Neuronal stem cell (in vitro differentiated cells): ENCODE measurements at places on chromosomes 12 and 14.

GRCh38 chr14:99120526-99121318, 151.3 kb downstream of the BCL11B start:
- H3K4me1 ChIP-seq, result no peaks in the 10 kb centered on the region
- H3K4me3 ChIP-seq, result no peak overlapping the region
- no peaks in the 10 kb centered on the region for H3K36me3 ChIP-seq
- H3K27me3 ChIP-seq, result no peaks in the 10 kb centered on the region
- DNase-seq, result no peak

DNA sequence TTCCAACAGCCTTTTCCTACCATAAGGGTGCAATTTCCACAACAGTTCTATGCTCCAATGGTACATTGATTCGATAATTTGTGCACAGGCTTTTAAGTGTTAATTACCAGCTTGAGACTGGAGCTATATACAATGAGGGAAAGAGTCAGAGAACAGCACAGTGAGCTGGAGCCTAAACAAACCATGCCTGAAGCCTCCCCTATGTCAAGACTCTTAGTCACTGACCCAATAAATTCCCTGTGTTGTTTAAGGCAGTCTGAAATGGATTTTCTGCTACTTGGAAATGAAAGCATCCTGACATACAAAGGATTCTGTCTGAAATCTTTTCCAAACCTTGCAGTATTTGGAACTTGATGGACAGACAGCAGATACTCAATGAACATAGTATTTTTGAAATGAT, 149.0 kb downstream of the EFCAB11 start:
- H3K4me1 ChIP-seq, result no peaks in the 10 kb centered on the region
- no peaks in the 10 kb centered on the region for H3K36me3 ChIP-seq
- no peak overlapping the region for H3K27ac ChIP-seq
- DNase-seq, result no peak

DNA sequence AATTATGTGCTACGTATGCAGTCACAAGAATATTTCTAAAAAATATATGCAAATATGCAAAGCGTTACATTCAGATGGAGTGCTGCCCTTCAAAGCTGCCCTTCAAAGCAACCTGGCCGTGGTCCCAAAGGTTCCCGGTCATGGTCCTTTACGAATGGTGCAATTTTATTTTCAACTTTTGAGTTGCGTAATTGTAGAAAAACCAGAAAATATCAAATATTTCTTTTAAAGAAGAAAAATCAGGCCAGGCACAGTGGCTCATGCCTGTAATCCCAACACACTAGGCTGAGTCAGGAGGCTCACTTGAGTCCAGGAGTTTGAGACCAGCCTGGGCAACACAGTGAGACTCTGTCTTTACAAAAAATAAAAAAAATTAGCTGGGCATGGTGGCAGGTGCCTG, 21.4 kb downstream of the CLSTN3 start:
- no peak overlapping the region for H3K27ac ChIP-seq
- peaks cover 2% of the 10 kb centered on the region for H3K4me1 ChIP-seq
- H3K4me3 ChIP-seq, result no peak overlapping the region
- no peaks in the 10 kb centered on the region for H3K27me3 ChIP-seq
- DNase-seq, result no peak

GRCh38 chr12:507391-507796, 47.7 kb downstream of the B4GALNT3 start:
- H3K27me3 ChIP-seq, result no peaks in the 10 kb centered on the region
- no peaks in the 10 kb centered on the region for H3K36me3 ChIP-seq
- DNase-seq, result no peak
- no peak overlapping the region for H3K4me3 ChIP-seq
- H3K27ac ChIP-seq, result no peak overlapping the region
- peaks cover 31% of the 10 kb centered on the region for H3K4me1 ChIP-seq

GRCh38 chr12:96199464-96199863, 5.3 kb downstream of the ELK3 start:
- peaks cover 2% of the 10 kb centered on the region for H3K4me1 ChIP-seq
- no peak overlapping the region for H3K27ac ChIP-seq
- peaks cover 7% of the 10 kb centered on the region for H3K27me3 ChIP-seq

- H3K4me3 ChIP-seq, result no peak overlapping the region
- no peak for DNase-seq
- H3K36me3 ChIP-seq, result no peaks in the 10 kb centered on the region
- no peak overlapping the region for H3K27ac ChIP-seq
Observed at GRCh38 chr12:32466986-32467711, 67.8 kb downstream of the FGD4 start.

GRCh38 chr14:101018561-101019290, 115.2 kb upstream of the RTL1 start:
- H3K27ac ChIP-seq, result no peak overlapping the region
- DNase-seq, result no peak
- no peaks in the 10 kb centered on the region for H3K27me3 ChIP-seq
- H3K36me3 ChIP-seq, result peaks cover 2% of the 10 kb centered on the region
- H3K4me1 ChIP-seq, result peaks cover 6% of the 10 kb centered on the region

DNA sequence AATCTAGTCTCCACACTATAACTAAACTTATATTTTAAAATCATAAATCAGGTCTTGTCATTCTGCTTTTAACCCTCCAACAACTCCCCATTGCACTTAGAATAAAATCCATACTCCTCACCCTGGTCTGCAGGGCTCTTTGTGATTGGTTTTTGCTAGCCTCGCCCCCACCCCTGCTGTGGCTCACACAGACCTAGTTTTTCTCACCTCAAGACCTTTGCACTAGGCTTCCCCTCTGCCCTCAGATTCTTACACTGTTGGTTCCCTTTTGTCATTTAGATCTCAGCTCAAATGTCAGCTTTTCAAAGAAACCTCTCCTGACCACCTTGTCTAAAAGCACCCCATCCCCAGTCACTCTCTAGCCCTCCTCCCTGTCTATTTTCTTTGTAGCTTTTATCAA, 10.7 kb upstream of the LHX5 start:
- peaks cover 31% of the 10 kb centered on the region for H3K4me1 ChIP-seq
- peaks cover 28% of the 10 kb centered on the region for H3K27me3 ChIP-seq
- no peak overlapping the region for H3K4me3 ChIP-seq

DNA sequence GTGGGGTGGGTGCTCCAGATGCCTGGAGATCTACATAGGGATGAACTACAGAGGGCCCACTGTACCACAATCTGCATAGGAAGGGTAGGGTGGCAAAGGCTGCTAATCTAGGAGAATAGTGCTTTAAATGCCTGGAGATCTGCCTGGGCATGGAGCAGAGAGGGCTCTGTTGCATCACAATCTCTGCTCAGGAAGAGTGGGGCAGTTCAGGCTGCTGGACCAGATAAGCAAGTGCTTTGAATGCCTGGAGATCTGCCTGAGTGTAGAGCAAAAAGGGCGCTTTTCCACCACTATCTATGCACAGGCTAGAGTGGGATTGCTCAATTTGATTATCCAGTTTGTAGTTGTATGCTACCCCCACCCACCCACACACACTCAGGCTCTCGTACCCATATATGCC, 886.3 kb upstream of the SEL1L start:
- no peak overlapping the region for H3K4me3 ChIP-seq
- no peak for DNase-seq
- H3K36me3 ChIP-seq, result no peaks in the 10 kb centered on the region
- no peaks in the 10 kb centered on the region for H3K4me1 ChIP-seq

- H3K4me3 ChIP-seq, result no peak overlapping the region
- DNase-seq, result no peak
- H3K36me3 ChIP-seq, result no peaks in the 10 kb centered on the region
- H3K4me1 ChIP-seq, result no peaks in the 10 kb centered on the region
- no peak overlapping the region for H3K27ac ChIP-seq
Observed at GRCh38 chr12:53829130-53829819, 77.5 kb upstream of the CISTR start.

DNA sequence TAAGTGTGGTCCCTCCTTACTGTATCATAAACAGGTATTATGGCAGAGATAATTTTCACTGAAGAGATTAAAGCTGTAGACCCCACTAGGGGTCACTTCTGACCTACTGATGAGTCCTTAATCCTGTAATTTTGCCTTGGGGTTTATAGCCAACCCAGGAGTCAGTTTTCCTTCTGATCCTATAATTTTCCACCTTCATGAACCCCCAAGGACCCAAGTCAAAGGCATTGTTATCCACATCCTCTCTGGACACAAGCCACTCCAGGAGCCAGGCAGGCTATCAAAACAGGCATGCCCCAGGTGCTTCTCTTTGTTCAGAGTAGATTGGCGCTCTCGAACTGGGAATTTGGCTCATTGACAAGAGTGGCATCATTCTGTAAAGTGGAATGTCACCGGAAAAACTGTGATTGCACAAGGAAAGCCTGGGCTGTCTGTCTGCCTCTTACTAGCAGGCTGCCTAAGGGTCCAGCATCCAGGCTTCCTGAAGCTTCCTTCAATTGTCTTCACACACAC, 1523.2 kb upstream of the FLRT2 start:
- no peaks in the 10 kb centered on the region for H3K27me3 ChIP-seq
- DNase-seq, result peak; percentile 1
- no peaks in the 10 kb centered on the region for H3K4me1 ChIP-seq
- H3K27ac ChIP-seq, result no peak overlapping the region
- no peak overlapping the region for H3K4me3 ChIP-seq

DNA sequence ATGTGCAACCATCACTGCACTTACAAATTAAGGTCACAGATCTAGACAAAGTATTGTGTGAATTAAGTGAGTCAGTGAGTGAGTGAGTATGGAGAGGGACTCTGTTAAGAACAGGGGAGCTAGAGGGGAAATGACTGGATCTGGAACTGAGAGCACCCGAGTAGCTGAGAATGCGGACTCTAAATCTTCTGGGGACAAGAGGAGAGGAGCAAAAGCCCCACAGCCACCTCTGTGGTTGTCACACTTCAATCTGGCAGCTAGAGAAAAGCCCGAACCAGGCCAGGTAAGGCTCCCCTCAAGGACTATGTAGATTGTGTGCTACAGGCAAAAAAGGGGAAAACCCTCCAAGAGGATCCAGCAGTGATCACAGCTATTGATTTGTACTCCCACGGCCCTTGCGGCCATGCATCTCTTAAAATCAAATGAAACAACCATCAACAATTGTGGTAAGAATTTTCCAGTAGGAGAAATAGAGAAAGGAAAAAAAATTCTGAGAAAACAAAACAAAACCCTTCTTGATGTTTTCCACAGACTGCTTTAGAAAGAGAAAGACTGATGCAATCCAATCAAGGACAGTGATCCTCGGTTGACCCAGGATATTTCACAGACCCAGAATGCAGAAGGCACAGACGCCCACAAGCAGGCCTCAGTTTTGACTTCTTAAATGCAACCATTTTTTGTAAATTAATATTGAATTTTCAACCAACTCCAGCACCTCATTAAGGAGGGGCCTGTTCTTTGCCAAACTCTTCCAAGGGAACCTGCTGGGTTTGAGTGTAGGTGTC, 109.6 kb downstream of the SLC38A6 start:
- H3K4me1 ChIP-seq, result no peaks in the 10 kb centered on the region
- DNase-seq, result no peak
- no peaks in the 10 kb centered on the region for H3K27me3 ChIP-seq

GRCh38 chr12:99495799-99496198, 151.8 kb upstream of the GARIN6 start:
- no peak overlapping the region for H3K4me3 ChIP-seq
- no peaks in the 10 kb centered on the region for H3K36me3 ChIP-seq
- H3K4me1 ChIP-seq, result peaks cover 6% of the 10 kb centered on the region
- no peak for DNase-seq
- H3K27me3 ChIP-seq, result no peaks in the 10 kb centered on the region

DNA sequence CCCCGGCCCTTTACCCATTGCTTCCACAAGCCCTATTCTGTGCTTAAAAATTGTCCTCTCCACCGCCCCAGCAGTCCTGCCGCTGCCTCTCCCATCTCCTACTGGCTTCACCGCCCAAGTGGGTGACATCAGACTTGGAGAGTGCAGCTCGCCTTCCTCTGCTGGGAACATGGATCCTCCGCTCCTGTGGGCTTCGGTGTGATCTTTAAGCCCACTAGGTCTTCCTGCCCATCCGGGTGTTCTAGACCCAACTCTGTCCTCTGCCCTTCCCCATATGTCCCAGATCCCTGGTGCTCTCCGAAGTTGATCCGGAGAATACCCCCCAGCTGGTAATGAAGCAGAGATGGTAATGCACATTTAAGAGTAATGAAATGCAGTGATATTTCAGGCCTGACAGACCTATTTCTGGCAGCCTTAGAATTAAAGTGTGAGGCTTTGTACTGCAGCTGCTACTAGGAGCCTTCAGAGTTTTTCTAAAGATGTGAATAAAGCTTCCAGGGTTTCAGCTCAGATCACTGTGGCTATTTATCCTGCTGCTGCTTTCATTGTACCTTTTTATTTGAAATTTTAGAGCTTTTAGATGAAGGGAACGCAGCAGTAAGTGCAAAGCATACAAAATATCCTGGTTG, 22.9 kb upstream of the CTDSP2 start:
- no peaks in the 10 kb centered on the region for H3K27me3 ChIP-seq
- DNase-seq, result no peak
- H3K4me1 ChIP-seq, result peaks cover 18% of the 10 kb centered on the region
- no peak overlapping the region for H3K27ac ChIP-seq
- H3K4me3 ChIP-seq, result no peak overlapping the region
- H3K36me3 ChIP-seq, result no peaks in the 10 kb centered on the region

DNA sequence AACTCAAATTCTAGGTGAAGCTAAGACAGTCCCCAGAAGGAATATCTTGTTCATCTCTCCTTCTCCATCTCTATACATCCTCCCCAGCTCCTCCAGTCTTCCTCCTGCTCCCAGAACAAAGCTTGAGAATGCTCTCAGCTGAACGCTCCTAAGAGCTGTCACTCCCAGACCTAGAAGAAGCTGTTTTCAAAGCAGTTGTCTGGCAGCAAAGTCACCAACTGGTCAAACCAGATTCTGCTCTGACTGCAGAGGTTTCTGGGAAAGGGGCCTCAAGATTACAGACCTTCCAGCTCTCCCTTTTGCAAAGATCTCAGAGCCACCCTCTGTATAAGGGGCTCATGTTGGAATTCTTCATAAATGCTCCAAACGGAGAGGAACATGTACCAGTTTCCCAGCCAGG, 9.6 kb upstream of the HSPB8 start:
- no peak overlapping the region for H3K4me3 ChIP-seq
- H3K36me3 ChIP-seq, result no peaks in the 10 kb centered on the region
- H3K27ac ChIP-seq, result no peak overlapping the region

GRCh38 chr14:44494137-44494536, 12.9 kb downstream of the FSCB start:
- DNase-seq, result no peak
- H3K4me3 ChIP-seq, result no peak overlapping the region
- H3K36me3 ChIP-seq, result no peaks in the 10 kb centered on the region
- H3K4me1 ChIP-seq, result no peaks in the 10 kb centered on the region

GRCh38 chr12:33423706-33424105, 15.9 kb downstream of the SYT10 start:
- no peaks in the 10 kb centered on the region for H3K4me1 ChIP-seq
- no peak for DNase-seq
- H3K27ac ChIP-seq, result no peak overlapping the region
- H3K27me3 ChIP-seq, result no peaks in the 10 kb centered on the region

GRCh38 chr12:118337194-118337838, 35.4 kb downstream of the TAOK3 start:
- H3K4me1 ChIP-seq, result no peaks in the 10 kb centered on the region
- no peak for DNase-seq
- H3K27ac ChIP-seq, result no peak overlapping the region
- no peak overlapping the region for H3K4me3 ChIP-seq

GRCh38 chr12:3454780-3455179, 36.2 kb upstream of the PRMT8 start:
- no peak overlapping the region for H3K4me3 ChIP-seq
- peaks cover 4% of the 10 kb centered on the region for H3K4me1 ChIP-seq
- no peak overlapping the region for H3K27ac ChIP-seq
